BE2C (cell line): ENCODE measurements at places on chromosomes 13 and 19.

DNA sequence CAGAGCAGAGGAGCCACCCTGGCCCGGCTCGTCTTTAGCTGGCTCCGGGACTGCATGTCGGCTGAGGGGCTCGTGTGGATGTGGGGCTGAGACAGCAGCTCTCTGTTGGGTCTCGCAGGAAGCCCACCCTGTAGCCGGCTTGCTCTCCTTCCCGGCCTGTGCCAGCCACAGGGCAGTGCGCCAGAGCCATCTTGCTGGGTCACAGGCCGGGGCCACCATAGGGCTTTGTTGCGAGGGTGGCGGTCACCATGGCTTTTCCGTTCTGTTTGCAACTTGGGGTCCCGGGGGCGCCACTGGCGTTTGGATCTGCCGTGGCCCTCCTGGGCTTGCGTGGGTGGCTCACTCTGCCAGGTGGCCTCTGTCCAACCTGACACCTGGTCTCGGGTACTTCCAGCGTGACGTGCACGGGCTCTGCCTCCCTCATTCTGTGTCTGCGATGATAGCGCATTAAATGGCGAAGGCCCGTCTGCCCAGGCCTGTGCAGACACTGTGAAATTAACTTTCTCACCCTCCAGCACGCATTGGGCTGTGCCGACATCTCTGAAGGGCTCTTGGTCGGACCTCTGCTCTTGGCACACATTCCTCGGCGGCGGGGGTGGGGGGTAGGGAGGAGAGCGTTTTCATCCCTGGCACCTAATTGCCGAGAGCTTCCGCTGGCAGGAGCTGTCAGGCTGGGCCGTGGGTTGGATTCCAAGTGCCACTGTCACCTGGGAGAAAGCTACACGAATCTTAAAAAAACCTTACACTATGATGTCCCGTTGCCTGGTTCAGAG lies 95.1 kb downstream of the KDM4B start:
- DNase-seq: no peak

DNA sequence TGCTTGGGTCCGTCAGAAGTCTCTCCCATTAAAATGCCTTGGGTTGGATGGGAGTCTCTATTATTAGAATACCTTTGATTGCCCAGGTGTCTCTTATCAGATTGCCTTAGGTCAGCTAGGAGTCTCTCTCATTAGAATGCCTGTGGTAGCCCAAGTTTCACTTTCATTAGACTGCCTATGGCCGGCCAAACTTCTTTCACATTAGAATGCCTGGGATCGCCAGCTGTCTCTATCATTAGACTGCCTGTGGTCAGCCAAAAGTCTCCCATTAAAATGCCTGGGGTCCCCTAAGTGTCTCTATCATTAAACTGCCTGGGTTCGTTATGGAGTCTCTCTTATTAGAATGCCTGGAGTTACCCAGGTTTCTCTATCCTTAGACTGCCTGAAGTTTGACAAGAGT lies 1476.7 kb downstream of the UQCRFS1 start:
- no peak for DNase-seq

- DNase-seq: no peak
These were observed 159.3 kb downstream of the PDS5B start for GRCh38 chr13:32745509-32745908.

- no peak for DNase-seq
These were observed 41.2 kb upstream of the ZNF835 start for GRCh38 chr19:56712611-56713276.

GRCh38 chr13:20713751-20714150 lies 10.3 kb downstream of the IL17D start:
- DNase-seq: no peak

- DNase-seq: peak; percentile 75
These were observed 3.2 kb downstream of the KLF16 start for GRCh38 chr19:1860042-1860775.

- no peak for DNase-seq
These were observed 90.0 kb downstream of the OXGR1 start for GRCh38 chr13:96904232-96904631.

GRCh38 chr13:23561261-23561660 lies 9.0 kb upstream of the TNFRSF19 start:
- no peak for DNase-seq

DNA sequence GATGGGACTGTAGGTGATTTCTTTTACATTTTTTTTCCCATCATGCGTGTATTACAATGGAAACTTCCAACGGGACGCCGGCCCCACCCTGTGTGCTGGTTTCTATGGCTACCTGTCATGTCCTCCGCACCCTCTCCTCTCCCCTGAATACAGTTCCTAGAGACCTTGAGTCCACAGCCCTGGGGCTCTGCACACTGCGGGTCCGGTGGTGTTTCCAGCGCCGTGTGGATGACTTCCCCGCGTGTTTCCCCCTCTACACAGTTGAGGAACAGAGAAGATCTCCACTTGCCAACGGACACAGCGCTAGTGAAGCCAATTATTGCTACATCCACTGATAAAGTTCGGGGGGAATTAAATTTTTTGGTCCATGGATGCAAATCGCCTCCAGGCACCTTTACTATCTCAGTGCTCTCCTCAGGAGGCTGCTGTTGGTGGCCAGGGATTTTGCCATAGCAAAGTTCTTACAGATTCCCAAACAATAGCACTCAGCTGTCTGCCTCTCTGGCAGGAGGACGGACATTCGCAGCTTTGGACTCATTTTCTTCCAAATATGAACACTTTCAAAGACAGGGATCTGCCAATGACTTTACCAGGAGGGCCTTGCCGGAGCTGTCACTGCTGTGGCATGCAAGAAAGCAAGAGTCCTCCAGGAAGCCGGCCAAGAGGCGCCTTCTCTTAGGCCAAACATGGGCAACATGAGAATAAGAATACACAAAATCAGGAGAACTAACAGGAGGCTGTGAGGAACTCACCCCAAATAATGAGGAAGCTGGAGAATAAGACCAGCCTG lies 39.3 kb upstream of the GAS6 start:
- DNase-seq: no peak
